ENCODE measurements at places on chromosomes 2 and 18. TPM values are rescaled to one million over a fixed set of nuclear protein-coding genes. Genes with fewer than 3 reads are reported as not detected.

The SCN2A gene
- 4.1 TPM for total RNA-seq

The DSG4 gene
- total RNA-seq: not detected

The ASIC4 gene
- 0.25 TPM for total RNA-seq

The RIT2 gene
- not detected for total RNA-seq

The HAAO gene
- total RNA-seq: 0.25 TPM

The FMNL2 gene
- total RNA-seq: 35.4 TPM

Measured in uterine smooth muscle cell (primary cell).